NB4 (cell line): ENCODE measurements at places on chromosomes 4 and X.

DNA sequence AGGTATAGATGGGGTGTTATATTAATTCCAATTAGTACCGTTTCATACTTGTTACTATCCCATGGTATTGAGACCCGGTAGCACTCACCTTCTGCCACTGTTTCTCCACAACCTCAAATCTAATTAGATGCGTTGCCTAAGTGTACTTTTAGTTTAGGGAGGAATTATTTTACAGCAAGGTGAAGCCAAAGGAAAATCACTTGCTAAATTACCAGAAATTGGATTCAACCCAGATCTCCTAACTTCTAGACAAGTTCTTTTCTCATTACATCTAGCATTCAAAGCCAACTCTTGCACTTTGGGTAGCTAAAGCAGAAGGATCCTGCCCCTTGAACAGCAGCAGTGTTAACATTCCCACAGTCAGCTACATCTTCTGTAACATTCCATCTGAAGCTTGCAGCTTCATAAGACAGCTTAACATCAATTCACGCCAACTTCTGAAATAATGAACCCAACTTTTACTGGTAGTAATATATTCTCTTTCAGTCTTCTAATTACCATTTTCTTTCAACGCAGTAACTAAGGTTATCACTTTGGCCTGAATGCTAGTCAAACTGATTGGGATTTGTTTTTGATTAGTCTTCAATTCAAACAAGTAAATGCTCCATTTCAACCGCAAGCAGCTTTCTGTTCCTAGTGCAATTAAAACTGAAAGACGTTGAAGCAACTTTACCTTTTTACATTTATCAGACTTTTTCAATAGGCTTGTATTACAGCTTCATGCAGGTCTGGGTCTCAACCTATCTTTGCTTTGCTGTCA lies 934 bp upstream of the SEC31A start:
- DNase-seq: peak; percentile 35

DNA sequence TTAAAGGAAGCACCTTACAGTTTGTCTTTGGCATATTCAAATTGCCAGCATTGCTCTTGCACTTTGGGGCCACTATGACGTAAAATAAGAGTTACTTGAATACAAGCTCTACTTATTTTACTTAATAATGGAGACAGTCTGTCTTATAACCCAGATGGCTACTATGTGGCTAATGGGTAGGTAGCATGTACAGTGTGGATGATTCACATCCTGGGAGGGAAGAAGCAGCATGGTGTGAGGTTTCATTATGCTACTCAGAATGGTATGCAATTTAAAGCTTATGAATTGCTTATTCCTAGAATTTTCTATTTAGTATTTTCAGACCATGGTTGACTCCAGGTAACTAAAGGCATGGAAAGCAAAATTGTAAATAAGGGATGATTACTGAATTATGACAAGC lies 761.8 kb upstream of the ATOH1 start:
- DNase-seq: no peak

DNA sequence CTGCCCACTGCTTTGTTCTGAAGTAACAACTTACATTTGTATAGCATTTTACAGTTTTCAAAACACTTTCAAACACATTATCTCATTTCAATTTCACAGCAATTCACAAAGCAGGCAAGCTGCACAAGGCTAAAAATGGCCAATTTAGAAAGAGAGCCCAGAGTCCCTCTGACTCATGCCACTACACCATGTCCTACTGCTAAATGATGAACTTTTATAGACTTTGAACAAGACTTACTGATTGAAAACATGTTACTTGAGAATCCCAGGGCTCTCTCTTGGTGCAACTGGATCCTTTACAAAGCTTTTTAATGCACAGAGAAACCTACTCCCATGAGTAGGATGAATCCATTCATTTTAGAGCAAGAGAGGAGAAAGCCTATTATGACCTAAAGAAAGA lies 5.8 kb upstream of the G3BP2 start:
- no peak for DNase-seq

DNA sequence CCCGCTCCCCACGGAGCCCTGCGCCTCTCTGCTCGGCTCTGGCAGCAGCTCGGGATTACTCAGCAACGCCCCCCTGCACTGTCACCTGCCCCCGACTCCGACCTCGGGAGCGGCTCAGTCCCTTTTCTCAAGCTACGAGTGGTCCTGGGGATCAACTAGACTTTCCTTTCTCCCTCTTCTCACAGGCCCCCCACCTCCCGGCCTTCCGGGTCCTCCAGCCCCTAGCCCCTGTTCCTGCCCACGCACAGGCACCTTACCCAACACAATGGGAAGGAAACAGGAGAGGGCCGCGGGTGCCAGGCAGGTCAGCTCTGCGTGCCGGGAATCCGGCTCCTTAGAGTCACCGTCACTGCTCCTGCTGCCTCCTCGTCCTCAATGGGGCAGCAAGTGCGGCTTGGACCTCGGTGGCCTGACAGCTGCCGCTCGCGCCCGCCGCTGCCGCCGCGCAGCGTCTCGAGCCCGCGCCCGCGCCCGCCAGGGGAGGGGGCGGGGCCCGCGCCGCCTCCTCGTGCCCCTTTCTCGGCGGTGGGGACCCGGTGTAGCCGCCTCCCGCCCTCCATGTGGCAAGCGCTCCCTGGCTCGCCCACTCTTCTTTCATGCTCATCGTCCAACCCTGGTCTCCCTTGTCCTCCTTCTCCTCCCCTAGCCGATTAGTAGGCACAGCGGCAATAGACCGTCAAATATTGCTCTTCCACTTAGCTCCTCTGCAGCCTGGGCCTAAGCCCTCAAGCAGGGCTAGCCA lies at the start of gene RAB9B:
Gene RAB9B, minus strand, starts transcription at position 455 of the 742 bp plus-strand sequence. CDS start 6,473 bp downstream, outside the sequence.
- DNase-seq: peak; percentile 7

GRCh38 chr4:101367201-101367600 lies 19.9 kb upstream of the PPP3CA start:
- no peak for DNase-seq

GRCh38 chrX:27439771-27440170 lies 23.4 kb downstream of the PPP4R3C start:
- DNase-seq: no peak

DNA sequence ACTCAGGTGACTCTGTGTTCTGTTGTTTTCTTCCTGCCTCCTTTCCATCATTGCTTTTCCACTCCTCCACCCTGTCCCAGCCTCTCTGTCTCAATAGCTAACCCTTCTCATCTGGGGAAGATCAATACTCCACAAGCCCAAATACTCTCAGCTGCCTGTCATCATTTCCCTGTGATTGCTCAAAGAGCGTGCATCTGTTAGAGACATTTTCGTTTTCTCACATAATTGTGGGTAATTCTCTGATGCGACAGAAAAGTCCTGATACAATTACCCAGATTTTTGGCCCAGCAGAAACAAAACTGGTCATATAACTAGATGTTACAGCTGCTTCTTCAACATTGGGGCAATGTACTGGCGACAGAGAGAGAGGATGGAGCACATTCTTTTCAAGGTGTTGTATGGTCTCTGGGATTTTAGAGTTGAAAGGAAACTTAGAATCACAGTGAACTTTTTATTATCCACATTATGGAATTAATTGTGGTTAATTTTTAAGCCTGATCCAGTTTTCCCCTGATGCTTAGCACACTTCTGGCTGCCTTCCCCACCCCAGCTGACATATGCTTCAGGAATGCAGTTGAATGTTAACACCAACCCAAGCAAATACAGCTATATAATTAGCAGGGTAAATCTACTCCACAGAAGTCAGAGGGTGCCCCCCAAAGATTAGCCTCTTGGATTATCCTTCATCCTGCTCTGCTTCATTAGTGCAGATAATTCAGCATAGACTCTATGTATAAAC lies 171.4 kb upstream of the ANXA3 start:
- no peak for DNase-seq

- DNase-seq: no peak
These were observed 25.4 kb upstream of the GNRHR start for GRCh38 chr4:67779631-67780030.

DNA sequence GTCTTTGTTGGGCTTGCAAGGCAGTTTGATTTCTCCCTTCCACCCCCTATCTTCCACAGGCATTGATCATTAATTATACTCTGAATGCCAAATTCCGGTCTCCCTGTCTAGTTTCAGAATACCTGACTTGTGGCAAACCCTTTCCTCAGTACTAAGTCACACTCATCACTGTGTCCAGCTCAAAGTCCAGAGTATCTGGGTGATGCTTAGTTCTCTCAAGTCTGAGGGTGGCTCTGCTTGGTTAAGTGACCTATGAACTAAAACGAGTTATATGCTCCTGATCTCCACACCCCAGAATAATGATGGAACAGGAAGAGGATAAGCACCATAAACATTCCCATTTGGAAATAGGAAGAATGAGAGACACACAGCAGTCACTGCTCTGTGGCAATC lies 6.5 kb downstream of the SMIM9 start:
- DNase-seq: no peak

- DNase-seq: no peak
These were observed 28.9 kb downstream of the ARFIP1 start for GRCh38 chr4:152808670-152809069.

- no peak for DNase-seq
These were observed 9.2 kb downstream of the MAGED1 start for GRCh38 chrX:51902510-51903050.

DNA sequence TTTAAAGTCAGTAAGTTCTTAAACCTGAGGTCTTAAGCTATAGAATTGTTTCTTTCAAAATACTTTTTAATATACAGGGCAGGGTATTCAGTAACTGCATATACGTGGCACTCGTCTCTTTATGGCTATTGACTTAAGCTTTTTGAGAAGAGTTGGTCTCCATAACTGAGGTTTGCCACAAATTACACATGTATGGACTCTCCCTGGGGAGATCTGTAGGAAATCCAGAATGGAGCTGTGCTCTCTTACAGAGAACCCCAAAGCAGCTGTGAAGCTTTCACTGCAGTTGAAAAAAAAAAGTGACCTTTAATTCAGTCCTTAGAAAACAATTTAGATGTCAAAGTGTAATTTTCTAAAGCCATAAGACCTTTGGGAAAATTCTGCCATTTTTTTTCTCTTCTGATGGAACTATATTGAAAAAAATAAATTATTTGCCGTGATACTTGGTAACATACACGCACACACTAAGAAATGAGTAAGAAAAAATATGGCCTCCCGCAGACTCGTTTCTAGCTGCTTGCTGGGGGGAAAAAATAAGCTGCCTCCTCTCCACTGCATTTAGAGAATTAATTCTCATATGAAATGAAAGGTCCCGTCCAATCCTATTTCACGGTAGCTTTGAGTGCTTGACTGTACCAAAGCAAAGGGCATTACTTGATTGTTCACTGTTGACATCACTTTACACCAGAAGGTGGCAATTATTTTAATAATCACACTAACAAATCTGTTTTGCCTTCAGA lies 159.4 kb upstream of the TENM3 start:
- DNase-seq: no peak

DNA sequence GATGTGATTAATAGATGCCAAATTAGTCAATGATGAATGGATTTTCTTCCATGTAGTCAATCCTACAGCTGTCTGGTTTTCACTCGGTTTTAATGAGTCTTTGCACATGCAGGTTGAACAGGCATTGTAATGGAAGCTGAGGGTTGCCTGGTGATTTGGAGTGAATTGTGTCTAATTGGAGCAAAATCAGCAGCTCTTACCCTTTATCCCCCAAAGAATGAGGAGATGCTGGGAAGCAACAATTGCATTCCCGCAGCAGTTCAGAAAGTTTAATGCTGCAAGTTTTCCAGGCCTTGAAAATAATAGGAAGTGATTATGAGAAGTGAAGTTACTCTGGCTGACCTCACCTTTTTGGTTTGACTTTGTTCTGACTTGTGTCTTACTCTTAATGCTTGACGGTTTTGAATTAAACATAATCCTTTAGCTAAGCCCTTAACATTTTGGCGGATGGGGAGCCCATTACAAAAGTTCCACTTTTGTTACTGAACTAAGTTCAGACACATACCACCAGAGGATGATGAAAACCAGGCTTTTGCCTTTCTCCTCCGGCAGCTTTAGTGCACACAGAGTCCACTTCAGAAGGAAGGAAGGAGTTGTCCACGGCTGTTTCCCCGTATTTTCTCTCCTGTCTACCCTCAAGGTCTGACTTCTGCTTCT lies 78.8 kb upstream of the TBC1D9 start:
- DNase-seq: no peak

DNA sequence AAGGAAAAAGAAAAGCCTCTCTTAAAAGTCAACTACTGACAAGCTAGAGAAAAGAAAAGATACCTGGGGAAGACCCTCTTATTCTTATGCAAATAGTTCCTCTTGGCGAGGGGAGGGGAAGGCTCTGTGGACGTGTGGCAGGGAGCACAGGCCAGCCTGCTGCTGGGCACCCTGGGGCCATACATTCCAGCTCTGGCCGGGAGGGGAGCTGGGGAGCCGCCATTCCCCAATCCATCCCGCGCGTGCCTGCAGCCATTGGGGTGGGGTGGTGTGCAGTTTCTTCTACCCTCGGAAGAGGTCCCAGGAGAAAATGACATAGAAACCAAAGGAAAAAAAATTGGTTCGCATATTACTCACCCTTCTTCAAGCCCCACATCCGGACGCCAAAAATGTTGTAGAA lies 1496.4 kb downstream of the RPA4 start:
- no peak for DNase-seq

DNA sequence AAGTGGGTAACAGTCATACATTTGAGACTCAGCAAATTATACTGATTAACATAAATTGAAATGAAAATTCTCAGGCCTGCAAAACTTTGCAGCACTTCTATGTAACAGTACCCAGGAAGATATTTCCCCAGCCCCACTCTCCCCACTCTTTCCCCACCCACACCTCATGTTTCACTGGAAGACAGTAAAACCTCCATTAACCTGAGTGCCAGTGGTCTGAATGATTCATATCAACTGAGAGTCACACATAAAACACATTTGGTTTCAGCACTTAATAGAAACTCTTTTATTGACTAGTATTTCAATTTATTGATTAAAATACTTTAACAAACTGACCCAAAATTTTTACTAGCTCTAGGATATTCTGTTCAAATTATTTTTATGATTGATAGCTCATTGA lies 6.9 kb downstream of the CXCL6 start:
- peak; percentile 37 for DNase-seq

- no peak for DNase-seq
These were observed 2649.3 kb downstream of the PCDH7 start for GRCh38 chr4:33369446-33369845.

DNA sequence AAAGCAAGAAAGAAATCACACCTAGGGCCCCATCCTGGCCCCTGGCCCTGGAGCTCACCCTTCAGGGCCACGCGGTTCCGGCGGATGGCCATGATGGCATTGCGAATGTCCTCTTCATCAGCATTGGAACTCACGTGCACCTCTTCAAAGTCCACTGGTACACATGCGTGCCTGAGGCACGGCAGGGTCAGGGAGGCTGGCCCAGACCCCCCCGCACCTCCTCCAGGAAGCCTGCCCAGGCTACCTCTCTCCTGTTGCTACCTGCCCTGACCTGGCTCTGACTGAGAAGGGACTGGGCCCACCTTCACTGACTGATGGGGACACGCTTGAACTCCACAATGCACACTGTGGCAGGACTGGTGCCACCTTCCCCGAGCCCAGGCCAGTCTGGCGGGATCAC lies 4.5 kb downstream of the IDH3G start:
- DNase-seq: no peak

DNA sequence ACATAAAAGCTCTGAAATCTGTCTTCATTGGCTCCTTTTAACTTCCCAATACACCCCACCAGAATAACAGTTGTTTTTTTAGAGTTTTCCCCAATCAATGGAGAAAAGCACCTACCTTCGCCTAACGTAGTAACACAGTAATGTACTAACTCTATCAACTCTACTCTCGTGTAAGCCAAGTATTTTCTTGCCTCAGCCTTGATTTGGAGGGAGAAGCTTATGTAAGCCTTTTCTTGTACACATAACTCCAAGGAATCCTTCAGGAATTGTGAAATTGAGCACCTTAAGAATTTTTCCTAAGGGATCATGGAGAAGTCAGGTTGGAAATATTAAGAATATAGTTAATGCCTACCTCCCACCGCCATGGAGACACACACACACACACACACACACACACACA lies 181.2 kb downstream of the RAPGEF2 start:
- DNase-seq: no peak

GRCh38 chr4:121278811-121279368 lies 101.9 kb downstream of the QRFPR start:
- DNase-seq: no peak
